Calu3 (cell line): ENCODE measurements at places on chromosomes 2 and 18. TPM values are rescaled to one million over a fixed set of nuclear protein-coding genes. Genes with fewer than 3 reads are reported as not detected.

DNA sequence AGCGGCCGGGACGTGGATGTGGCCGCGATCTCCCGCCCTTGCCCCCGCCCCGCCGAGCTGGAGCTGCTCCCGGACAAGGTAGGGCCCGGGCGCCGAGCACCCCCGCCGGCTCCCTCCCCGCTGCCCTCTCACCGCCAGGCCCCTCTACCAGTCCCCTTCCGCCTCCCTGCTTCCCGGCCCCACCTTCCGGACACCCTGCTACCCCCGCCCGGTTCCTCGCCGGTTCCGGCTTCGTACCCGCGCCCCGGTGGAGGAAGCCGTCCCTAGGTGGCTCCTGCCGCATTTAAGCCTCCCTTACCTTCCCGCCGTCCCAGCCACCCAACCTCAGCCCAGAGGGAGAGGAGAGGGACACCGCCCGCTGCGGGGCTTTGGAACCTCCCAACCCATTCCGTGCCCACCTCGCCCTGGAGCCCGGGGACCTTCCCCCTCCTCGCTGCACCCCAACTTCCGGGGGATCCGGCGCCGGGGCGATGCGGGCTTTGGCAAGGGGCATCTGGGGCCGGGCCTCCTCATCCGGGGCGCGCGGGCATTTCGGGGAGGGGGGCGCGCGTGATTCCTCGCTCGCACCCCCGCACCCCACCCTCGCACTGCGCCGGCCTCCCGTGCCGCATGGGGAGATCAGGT lies 475 bp downstream of the B3GNT2 start:
- peak; percentile 59 for DNase-seq

- no peak for DNase-seq
Measured at GRCh38 chr2:145961846-145962245, 1441.9 kb upstream of the ZEB2 start.

GRCh38 chr18:8643326-8643878 lies 34.2 kb downstream of the RAB12 start:
- DNase-seq: no peak

DNA sequence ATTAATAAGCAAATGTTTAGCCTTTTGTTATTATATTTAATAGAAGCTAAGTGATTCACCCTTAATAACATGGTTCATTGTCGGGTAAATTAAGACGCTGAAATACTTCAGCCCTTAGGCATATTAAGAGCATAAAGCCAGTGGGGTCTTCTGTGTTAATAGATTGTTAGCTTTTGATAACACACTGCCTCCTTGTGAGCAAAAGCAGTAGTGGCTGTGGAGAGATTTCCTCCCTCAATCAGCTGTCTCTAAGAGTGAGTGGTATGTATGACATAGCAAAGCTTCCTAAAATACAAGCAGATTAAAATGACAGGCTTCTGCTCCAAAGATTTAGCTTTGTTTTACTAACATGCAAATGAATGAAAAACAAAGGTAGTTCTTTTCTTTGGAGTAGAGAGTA lies 143.7 kb upstream of the SYT4 start:
- DNase-seq: no peak

DNA sequence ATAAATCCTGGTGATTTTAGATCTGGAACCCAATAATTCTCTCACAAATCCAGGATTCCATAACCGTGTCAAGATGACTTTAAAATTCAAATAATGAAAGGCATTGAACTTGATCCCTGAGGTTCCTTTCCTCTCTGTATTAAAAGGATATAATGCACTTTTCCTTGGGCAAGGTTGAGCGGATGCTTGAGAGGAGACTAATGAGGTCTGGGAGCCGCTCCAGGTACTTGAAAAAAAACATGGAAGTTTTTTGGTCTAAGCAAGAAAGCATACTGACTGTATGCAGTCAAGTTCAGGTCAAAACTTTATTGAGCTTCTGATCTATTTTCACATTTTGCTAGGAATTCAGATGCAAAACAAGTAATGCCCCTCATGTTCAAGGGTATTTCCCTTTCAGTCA lies 318.5 kb downstream of the RAD51AP2 start:
- no peak for DNase-seq

GRCh38 chr2:227192491-227192890 lies 28.1 kb downstream of the COL4A3 start:
- DNase-seq: no peak

DNA sequence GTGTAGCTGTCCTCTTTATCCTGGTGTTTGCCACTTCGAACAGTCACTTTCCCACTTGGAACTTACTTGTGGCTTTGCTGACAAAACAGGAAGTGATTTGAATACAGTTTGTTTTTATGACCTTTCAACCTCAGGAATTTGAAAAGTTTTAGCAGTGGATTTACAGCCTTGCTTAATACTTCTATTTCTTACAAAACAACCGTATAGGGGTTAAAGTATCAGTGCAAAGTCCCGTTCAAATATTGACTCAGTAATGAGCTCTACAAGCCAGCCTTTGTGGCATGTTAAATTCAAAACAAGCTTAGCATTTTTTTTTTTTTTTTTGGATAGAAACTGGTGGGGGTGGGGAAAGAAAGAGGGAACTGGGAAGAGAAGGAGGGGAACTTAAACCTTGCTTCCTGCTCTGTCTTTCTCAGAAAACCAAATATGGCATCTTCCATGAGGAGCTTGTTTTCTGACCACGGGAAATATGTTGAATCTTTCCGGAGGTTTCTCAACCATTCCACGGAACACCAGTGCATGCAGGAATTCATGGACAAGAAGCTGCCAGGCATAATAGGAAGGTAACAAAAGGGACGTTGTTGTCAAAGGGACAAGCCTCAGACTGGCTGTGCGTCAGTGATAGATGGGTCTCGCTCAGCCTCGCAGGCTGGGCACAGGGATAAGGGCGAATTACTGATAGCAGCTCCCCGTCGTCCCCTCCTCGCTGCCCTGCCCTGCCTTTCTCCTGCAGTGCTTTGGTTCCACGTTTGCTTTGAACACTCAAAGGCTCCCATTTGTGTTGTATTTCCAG lies at the start of gene HNMT:
Gene HNMT, plus strand, starts transcription at position 408 of the 793 bp plus-strand sequence. Its CDS starts 19 bp downstream, at position 427.
- DNase-seq: peak; percentile 60

DNA sequence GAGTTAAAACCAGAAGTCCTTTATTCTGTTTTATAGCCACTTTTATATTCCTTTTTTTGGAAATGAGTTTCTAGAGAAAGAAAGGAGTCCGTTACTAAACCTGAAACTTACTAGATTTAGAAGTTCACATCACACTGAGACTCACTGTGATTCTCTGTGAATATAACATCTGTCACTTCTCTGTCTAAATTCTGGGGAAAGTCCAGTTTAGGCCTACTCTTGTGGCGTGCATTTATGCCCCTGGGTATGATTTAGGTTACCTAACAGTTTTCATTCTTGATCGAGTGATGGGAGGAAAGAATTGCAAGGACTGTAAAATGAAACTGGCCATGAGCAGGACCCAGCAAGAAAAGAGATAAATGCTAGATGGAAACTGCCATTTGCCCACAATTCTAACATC lies 449.6 kb downstream of the SPAG16 start:
- DNase-seq: no peak

- no peak for DNase-seq
Measured at GRCh38 chr2:242011516-242011915, 142.0 kb downstream of the RTP5 start.

GRCh38 chr2:199101487-199101886 lies 356.3 kb downstream of the SATB2 start:
- no peak for DNase-seq

DNA sequence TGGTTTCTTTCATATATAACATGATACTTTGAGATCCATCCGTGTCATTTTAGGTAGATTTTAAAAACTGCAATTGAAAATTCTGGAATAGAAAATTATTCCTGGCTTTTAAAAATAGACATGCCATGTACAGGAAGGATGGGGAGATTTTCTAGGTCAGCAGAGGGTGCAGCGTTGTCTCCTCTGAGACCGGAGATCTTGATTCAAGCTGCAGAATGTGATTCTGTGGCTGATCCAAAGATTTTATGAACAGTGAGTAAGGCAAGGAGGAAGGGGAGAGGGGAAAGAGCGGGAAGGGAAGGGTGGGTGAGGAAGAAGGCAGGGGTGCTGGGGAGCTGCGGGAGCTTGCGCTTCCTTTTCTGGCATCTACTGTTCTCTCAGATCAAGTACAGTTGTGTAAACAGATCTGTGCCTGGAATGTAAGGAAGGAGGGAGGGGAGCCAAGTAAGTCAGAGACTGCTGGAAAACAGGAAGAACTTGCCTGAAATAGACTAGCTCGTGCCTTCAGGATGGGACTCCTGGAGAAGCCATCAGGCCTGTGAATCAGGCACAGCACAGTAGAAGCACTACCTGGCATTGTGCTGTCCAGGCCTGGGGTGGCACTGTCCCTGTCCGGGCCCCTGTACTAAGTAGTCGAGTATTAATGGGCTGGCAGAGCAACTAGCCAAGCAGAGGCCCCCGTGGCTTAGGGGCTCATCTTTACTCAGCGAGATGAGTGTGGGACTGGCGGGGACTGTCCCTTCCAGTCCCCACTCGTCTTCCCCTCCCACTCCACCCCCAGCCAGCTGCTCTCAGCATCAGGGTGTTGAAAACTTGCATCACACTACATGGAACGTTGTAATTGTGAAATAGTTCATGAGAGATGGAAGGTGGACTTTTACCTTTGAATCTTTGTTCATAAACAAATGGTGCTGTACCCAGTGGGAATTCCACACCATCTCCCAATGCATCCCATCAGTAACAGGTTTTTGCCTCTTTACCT lies 163.5 kb downstream of the UXS1 start:
- peak; percentile 21 for DNase-seq

DNA sequence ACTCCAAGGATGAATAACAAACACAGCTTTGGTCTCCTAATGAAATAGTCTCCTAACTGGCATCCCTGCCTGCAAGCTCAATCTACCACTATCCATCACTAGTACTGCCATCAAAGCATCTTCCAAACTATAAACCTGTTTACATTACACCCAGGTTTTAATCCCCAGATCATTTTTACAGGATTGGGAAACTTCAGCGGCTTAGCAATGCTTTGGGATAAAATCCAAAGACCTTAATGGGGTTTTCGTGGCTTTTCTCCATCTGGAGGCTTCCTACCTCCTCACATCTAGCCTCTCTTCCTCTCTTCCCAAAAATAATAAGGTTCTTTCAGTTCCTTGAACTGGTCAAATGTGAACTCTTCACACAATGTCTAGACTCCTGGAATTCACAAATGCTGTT lies 92.2 kb upstream of the SETBP1 start:
- DNase-seq: no peak

Gene SKA1
- 20.3 and 22.5 TPM in 2 replicates for total RNA-seq

Gene POLE4
- 33.1 and 34.6 TPM in 2 replicates for total RNA-seq

DNA sequence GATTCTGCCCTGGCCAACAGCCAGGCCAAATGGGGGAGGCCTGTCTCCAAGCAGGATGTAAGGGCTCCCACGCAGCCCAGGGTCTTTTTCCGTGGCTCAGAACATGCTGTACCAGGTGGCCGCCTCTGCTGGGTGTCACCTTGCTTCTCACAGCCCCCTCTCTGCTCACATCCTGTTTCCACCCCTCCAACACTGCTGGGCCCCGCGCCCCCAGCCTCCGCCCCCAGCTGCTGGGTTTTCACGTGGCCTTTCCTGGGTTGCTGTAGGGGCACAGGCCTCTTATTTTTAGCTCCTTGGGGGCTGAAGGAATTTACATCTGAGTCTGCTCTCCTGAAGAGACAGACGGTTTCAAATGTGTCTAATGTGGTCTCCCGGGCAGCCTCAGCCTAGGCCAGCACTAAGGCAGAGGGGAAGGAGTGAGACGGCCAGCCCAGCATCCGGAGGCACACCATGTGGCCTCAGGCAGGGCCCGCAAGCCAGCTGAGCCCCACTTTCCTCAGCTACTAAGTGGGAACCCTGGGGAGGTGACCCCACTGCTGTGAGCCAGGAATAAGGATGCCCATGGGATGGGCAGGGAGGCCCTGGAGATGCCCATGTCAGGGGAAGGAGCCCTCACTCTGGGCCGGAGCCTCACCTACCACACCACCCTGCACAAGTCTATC lies 18.7 kb upstream of the DUSP2 start:
- no peak for DNase-seq

Gene SERPINB10
- not detected in 2 replicates for total RNA-seq

DNA sequence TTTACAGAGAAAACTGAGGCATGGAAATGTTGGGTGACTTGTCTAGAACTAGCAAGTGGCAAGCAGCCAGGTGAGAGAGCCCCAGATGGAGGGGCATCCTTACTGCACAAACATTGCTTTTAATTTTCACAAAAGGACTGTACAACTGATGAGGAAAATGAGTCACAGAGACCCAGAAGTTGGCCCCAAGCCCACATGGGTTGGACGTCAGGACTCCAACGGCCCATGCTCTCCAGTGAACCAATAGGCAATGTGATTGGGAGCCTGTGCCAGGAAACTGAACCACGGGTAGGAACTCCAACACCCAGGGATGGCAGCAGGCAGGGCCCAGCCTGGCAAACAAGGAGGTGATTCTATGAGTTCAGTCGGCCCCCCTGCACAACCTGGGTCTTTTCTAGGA lies 50.8 kb downstream of the PID1 start:
- DNase-seq: no peak

Gene ARHGAP15
- total RNA-seq: 1.2 TPM in 1 of 2 replicates, not detected in the other

GRCh38 chr2:138474100-138474825 lies 27.3 kb upstream of the SPOPL start:
- DNase-seq: no peak

Gene UGT1A6
- total RNA-seq: 98.0 and 116 TPM in 2 replicates

DNA sequence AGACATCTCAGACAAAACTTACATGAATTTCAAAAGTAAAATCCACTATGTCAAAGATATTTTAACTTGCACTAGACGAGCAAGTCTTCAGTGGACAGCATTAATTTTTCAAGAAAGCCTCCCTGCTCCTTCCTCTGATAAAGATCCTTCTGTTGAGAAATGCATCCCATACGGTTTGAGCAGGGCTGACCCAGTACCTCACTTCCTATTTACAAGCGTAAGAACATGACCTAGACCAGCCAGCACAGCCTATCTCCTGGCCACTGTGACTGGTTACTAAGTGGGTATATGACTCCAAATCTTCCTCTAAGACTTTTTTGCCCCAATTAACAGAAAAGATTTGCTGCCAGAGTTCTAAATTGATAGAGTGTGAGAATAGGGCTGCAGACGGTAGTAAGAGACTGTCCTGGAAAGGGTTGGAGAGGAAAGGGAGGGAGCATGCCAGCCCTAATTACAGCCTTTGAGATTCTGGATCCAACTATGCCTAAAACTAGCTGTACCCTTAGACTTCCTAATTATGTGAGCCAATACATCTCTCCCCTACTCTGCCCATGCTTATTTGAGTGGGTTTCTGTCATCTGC lies 108.4 kb downstream of the PRELID3A start:
- no peak for DNase-seq

GRCh38 chr2:170339750-170340692 lies 162.1 kb downstream of the MYO3B start:
- no peak for DNase-seq

GRCh38 chr2:74685408-74685807 lies 31.4 kb downstream of the SEMA4F start:
- DNase-seq: no peak

- no peak for DNase-seq
Measured at GRCh38 chr2:21972586-21972985, 848.8 kb downstream of the TDRD15 start.

GRCh38 chr2:217438821-217439220 lies 564.0 kb downstream of the TNS1 start:
- DNase-seq: no peak
